ENCODE measurements at places on chromosomes 6 and 20.

DNA sequence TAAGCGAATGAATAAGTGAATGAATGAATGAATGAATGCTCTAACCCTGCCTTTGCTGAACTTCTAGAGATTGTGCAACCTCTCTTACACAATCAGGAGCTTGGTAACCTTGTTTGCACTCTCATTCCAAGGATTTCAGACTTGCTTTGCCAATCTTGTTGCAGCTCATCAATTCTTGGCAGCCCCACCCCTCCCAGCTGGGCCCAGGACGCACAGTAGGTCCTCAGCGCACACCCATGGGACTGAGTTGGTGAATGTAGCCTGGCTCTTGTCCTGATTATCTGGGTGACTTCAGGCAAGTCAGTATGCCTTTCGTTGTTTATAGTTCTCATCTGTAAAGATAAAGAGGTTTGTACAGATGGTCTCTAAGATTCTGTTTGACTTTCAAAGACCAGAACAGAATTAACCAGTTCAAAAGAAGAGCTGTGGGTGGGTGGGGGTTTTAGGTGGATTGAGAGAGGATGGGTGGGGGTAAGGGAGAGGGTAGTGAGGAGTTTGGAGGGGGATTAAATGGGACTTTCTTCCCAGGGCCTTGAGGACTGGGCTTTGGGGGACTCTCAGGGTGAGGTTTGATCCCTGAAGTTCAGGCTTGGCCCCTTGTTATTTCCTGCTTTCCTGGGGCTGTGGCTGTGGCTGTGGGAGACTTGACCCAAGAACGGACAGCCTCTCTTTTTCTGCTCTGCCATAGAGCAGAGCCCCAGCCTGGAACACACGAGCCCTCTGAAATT lies 33.2 kb downstream of the VEGFA start:
- no peaks in the 10 kb centered on the region for H3K36me3 ChIP-seq
- H3K4me3 ChIP-seq, result no peak overlapping the region
- no peak overlapping the region for H3K27ac ChIP-seq
- peaks cover 20% of the 10 kb centered on the region for H3K4me1 ChIP-seq

GRCh38 chr6:167000759-167001158 lies 1.6 kb downstream of the CEP43 start:
- H3K4me1 ChIP-seq, result peaks cover 33% of the 10 kb centered on the region
- DNase-seq, result no peak
- no peaks in the 10 kb centered on the region for H3K27me3 ChIP-seq
- peak overlapping the region; percentile 86 for H3K27ac ChIP-seq
- H3K4me3 ChIP-seq, result peak overlapping the region; percentile 96

DNA sequence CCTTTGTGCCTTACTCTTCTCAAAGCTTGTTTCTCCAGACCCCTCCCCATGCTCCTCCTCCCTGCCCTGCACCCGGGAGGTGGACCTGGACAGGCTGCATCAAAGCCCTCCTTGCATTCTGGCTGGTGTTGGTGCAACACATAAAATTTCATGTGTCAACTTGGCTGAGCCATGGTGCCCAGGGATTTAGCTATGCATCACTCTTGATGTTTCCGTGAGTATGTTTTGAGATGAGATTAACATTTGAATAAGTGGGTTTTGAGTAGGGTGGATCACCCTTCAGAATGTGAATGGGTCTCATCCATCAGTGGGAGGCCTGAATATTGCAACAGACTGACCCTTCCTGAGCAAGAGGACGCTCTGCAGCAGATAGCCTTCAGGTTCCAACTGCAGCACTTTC lies 4.4 kb upstream of the OCSTAMP start:
- H3K27me3 ChIP-seq, result peaks cover 6% of the 10 kb centered on the region
- H3K4me3 ChIP-seq, result no peak overlapping the region
- no peaks in the 10 kb centered on the region for H3K36me3 ChIP-seq
- no peak for DNase-seq

- peaks cover 34% of the 10 kb centered on the region for H3K4me1 ChIP-seq
- H3K27ac ChIP-seq, result peak overlapping the region; percentile 55
- H3K27me3 ChIP-seq, result no peaks in the 10 kb centered on the region
- peak overlapping the region; percentile 99 for H3K4me3 ChIP-seq
- H3K36me3 ChIP-seq, result peaks cover 31% of the 10 kb centered on the region
- DNase-seq, result peak; percentile 47
These were observed 516 bp downstream of the GTPBP2 start for GRCh38 chr6:43628393-43629103.

DNA sequence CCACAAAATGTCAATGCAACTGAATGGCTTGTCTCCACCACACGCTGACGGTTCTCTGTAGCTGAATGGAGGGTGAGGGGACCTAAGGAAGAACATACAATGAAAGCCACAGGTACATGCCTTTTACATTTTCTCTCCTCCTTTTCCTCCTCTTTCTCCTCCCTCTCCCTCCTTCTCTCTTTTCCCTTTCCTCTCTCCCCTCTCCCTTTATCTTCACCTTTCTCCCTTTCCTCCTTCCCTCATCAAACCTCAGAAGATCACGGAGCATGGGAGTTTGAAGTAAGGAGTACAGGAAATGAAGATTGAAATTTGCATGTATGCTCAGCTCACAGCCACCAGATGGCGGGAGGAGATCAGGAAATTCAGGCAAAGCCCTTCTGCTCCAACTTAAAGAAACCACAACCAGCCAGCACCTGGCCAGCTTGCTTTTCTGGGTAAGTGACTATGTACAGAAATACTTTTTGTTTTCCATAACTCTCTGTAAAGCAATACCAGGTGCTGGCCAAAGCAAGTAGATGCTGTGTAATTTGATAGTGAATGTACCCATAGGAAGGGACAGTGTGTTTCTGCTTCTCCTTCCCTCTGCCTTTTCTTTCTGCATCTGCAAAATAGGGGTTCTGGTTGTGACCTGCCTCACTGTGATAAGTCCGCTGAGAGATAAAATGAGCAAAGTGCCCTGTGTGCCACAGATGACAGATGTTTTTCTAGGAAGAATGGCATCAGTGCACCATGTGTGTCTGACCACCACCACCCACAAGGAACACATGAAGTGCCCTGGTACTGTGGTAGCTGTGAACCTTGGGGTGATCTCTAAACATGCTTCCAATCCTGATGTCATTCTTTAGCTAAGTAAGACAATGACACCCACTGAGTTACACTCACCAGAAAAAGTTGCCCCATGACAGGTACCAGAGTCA lies 18.6 kb upstream of the FOXO3 start:
- H3K27ac ChIP-seq, result no peak overlapping the region
- H3K4me1 ChIP-seq, result peaks cover 8% of the 10 kb centered on the region
- peaks cover 10% of the 10 kb centered on the region for H3K27me3 ChIP-seq

- H3K4me3 ChIP-seq, result peak overlapping the region; percentile 84
- H3K4me1 ChIP-seq, result peaks cover 15% of the 10 kb centered on the region
- no peak overlapping the region for H3K27ac ChIP-seq
- no peaks in the 10 kb centered on the region for H3K36me3 ChIP-seq
- DNase-seq, result no peak
These were observed 22.1 kb upstream of the ZNF184 start for GRCh38 chr6:27494987-27495385.

DNA sequence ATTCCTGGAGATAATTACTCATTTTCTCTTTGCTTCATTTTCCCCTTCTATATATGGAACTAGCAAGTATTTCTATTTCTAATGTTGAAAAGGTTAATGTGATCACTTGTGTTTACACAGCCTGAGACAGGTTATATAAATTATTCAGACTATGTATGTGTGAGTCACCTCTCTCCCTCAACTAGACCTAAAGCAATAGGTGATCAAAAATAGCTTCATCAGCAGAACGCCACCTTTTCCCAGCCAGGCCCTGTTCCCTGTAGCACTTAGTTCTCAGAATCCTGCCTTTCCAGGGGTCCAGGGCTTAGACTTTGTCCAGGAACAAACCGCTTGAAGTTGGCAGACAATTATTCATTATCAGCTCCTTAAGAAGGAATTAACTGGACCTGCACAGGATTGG lies 125.3 kb upstream of the EXOC2 start:
- H3K4me1 ChIP-seq, result peaks cover 5% of the 10 kb centered on the region
- DNase-seq, result no peak
- H3K27me3 ChIP-seq, result peaks cover 5% of the 10 kb centered on the region
- no peak overlapping the region for H3K27ac ChIP-seq
- no peaks in the 10 kb centered on the region for H3K36me3 ChIP-seq

- peak; percentile 30 for DNase-seq
- H3K27ac ChIP-seq, result peak overlapping the region; percentile 92
- peaks cover 47% of the 10 kb centered on the region for H3K4me1 ChIP-seq
These were observed 1.1 kb downstream of the EIF2S2 start for GRCh38 chr20:34110745-34111641.

DNA sequence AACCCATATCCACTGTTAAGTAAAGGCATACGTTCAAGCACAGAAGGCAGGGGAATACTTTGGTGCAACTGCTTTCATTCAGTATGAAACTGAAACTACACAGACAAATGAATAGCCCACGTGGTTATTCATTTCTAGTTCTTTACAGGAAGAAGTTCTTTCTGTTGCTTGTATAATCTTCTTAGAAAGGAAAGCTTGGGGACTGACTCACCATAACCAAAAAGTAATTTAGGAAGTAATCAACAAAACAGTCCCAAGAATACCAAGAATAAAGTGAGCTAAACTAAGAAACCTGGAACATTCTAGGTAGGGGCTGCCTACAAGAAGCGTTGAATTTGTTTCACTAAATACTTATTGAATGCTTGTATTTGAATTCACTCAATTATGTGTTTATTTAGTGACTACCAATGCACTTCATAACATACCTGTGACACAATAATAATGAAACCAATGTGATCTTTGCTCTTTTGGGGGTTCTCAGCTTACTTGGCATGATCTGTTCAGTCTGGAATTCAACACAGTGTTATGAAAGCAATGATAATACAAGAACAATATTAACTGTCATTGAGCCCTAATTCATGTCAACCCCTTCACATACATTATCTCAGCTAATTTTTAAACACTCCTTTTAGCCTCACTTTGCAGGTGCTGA lies 25.1 kb upstream of the KIAA0408 start:
- no peak overlapping the region for H3K27ac ChIP-seq
- peaks cover 3% of the 10 kb centered on the region for H3K36me3 ChIP-seq
- no peak for DNase-seq
- no peak overlapping the region for H3K4me3 ChIP-seq
- peaks cover 2% of the 10 kb centered on the region for H3K27me3 ChIP-seq

- H3K4me1 ChIP-seq, result peaks cover 1% of the 10 kb centered on the region
- no peak overlapping the region for H3K4me3 ChIP-seq
These were observed 152.7 kb downstream of the MYLK4 start for GRCh38 chr6:2597991-2598390.

GRCh38 chr6:144326393-144326792 lies 41.3 kb downstream of the UTRN start:
- peaks cover 34% of the 10 kb centered on the region for H3K4me1 ChIP-seq
- H3K36me3 ChIP-seq, result peaks cover 26% of the 10 kb centered on the region
- H3K27ac ChIP-seq, result no peak overlapping the region
- H3K4me3 ChIP-seq, result no peak overlapping the region
- DNase-seq, result no peak

DNA sequence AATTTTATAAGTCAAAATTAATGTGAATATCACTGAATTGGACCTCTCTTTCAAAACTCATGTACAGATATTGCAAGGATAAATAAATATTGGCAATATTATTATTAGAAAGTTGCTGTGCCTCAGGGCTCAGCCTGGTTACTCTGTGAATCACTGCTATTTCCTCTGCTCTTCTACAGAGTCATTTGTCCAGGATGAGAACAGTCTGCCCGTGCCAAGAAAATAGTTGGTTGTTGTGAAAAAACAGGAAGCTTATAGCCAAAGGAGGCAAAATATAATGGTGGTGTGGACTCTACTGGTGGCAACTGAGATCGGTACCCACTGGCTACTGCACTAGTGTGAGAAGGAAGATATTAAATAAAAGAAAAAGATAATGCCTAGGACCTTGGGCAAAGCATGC lies 93.6 kb downstream of the RIMS1 start:
- no peaks in the 10 kb centered on the region for H3K4me1 ChIP-seq
- H3K27me3 ChIP-seq, result no peaks in the 10 kb centered on the region
- no peaks in the 10 kb centered on the region for H3K36me3 ChIP-seq
- H3K4me3 ChIP-seq, result no peak overlapping the region

GRCh38 chr20:43243672-43244269 lies 54.1 kb upstream of the PTPRT start:
- H3K4me1 ChIP-seq, result no peaks in the 10 kb centered on the region
- no peak overlapping the region for H3K27ac ChIP-seq
- no peak overlapping the region for H3K4me3 ChIP-seq
- H3K36me3 ChIP-seq, result no peaks in the 10 kb centered on the region
- peaks cover 29% of the 10 kb centered on the region for H3K27me3 ChIP-seq

DNA sequence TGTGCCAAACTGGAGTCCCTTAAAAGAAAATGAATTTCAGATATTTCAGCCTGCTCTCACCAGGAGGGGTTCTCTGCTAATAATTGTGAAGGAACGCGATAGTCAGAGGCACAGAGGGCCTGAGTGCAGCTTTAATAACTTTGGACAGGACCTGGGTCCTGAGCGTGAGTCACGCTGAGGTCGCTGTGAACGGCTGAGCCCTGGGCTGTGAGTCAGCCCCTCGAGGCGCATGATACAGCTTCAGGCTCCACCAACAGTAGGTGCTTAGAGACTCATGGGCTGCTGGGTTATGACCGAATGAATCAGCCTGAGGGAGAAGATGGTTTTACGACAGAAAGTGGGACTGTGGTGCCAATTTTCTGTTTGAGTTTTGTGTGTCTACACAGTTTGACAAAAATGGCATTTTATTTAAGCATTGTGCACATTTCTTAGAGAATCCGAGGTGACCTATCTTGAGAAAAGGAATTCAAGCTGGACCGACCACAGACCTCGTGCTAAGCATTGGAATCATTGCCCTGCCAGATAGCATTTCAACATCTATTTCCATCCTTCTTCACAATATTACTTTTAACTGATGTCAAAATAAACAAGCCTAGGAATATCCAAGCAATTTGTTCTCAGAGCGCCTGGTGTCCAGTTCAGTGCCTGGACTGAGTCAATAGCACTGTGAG lies 183.0 kb downstream of the THBS2 start:
- H3K4me3 ChIP-seq, result no peak overlapping the region
- no peak for DNase-seq
- no peak overlapping the region for H3K27ac ChIP-seq
- H3K36me3 ChIP-seq, result no peaks in the 10 kb centered on the region
- H3K4me1 ChIP-seq, result peaks cover 10% of the 10 kb centered on the region

GRCh38 chr6:148359228-148359627 lies 16.6 kb downstream of the SASH1 start:
- no peak overlapping the region for H3K27ac ChIP-seq
- H3K4me3 ChIP-seq, result no peak overlapping the region
- H3K36me3 ChIP-seq, result peaks cover 58% of the 10 kb centered on the region
- H3K27me3 ChIP-seq, result no peaks in the 10 kb centered on the region
- no peak for DNase-seq

DNA sequence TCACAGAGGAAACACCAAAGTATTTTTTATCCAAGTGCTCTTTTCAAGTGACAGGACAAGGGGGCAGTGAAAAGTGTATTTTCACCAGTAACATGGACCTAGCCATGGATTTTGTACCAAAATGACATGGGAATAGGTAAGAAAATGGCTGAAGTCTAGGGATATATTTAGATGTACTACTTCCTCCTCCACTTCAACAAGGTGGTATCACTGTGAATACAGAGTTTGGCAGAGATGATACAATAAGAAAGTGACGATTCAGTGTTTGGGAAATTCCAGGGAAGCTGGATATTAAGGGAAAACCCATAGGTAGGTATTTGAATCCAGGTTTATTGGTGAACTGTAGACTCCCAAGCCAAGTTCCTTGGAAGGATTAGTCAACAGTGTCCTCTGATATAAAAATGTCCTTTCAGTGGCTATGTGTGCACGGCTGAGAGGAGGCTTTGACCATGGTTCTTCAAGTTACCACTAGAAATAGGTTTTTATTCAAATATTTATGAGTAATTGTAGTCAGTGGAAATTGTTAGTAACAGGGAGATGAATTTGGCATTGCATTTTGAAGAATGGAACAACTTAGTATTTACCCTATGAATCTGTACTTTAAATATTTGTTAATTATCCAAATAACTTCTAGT lies 356.0 kb upstream of the CITED2 start:
- no peak for DNase-seq
- no peaks in the 10 kb centered on the region for H3K27me3 ChIP-seq
- peaks cover 14% of the 10 kb centered on the region for H3K4me1 ChIP-seq
- H3K36me3 ChIP-seq, result peaks cover 7% of the 10 kb centered on the region
